ENCODE measurements at places on chromosomes 11 and 22.

DNA sequence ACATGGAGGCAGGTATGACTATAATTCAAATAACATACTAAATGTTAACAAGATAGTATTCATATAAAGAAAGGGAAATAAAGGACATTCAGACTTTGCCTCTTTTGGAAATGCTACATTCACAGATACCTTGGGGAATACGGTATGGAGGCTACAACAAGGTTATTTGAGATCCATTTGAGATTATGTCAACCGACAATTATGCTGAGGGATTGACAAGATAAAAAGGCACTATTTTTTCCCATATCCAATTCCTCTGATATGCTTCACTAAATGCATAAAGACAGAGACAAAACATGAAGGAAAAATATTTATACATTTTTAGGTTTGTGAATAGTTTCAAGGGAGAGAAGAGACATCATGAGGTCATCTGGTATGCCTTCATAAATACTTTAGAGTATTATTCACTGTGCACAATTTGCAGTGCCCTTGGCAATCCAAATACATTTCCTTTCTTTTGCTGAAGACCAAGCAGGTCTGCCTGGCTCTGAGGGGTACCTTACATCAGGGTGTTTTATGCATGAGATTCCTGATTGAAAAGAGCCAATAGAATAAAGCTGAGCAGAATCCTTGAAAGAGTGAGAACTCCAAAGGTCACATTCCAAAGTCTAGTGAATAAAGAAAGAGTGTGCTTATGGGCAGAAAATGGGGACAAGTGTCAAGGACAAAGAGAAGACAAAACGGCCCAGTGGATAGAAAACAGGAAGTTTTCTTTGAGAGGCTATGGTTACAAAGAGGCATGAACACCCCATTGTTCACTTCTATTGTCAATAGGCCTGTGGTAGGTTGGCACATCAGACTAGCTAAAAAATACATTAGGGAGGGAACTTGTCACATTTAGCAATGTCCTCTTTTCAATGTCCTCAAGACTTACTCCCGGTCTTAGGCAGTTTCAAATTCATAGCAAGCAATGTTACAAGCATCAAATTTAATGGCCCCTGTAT, 455.8 kb downstream of the LRRC4C start:
- no peak for DNase-seq

DNA sequence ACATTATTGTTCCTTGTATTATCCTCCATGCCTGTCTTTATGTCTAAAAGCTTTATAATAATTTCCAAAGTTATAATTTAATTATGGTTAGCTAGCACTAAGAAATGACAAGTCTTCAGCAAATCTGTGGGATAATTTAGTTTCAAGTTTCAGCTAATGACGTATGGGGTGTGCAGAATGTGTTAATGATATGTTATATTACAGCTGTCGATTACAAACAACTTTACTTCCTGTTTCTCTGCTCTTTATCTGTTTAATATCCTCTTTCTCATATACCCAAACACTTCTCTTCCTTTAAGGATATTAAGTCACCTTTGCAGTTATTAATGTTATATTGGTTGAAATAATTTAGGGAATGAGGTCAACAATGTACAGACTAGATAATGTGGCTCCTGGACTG, 161.8 kb downstream of the CASP12 start:
- DNase-seq = no peak

DNA sequence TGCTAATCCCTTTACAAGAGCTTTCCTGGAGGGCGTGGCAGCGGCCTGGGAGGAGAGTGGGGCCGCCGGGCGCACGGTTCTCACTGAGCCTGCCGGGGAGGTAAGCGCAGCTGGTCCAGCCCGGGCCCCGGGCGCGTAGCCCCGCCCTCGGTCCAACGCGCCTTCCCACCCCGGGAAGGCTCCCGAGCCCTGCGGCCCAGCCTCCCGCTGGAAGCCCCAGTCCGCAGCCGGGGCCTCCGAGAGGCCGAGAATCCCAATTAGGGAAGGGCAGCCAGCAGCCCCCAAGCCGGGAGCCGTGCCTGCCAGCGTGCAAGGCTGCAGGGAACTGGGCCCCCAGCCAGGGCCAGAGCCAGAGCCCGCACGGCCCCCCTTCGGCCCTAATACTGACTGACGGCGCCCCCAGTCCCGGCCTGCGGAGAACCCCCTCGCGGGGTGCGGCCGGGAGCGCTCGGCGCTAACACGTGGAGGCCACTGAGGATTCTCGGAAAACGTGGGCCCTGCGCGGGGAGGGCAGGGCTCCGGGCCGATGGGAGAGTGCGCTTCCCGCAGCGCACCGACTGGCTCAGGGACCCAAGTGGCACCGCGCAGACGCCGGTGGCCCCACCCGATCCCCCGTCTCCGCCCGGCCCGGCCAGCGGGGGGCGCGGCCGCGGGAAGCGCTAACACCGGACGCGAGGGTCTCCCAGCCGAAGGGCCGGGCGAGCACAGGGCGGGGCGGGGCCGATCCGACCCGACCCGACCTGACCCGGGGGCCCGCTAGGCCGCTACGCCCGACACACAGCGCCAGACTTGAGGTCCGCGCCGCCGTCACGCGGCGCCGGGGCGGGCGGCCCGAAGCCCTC, 5.7 kb downstream of the ZFTA start:
- no peak for DNase-seq

DNA sequence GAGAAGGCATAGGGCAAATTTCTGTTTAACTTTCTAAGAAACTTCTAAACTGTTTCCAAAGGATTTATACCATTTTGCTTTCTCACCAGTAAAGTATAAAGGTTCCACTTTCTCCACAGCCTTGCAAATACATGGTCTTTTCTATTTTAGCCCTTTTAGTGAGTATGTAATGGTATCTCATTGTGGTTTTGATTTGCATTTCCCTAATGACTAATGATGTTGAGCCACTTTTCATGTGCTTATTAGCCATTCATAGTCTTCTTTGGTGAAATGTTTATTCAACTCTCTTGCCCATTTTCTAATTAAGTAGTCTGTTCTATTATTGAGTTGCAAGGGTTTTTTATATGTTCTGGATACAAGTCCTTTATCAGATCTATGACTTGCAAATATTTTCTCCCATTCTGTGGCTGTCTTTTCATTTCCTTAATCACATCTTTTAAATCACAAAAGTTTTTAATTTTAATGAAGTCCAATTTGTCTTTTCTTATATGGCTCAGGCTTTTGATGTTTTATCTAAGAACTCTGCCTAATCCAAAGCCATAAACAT, 83.8 kb upstream of the KCNQ1OT1 start:
- DNase-seq = no peak

DNA sequence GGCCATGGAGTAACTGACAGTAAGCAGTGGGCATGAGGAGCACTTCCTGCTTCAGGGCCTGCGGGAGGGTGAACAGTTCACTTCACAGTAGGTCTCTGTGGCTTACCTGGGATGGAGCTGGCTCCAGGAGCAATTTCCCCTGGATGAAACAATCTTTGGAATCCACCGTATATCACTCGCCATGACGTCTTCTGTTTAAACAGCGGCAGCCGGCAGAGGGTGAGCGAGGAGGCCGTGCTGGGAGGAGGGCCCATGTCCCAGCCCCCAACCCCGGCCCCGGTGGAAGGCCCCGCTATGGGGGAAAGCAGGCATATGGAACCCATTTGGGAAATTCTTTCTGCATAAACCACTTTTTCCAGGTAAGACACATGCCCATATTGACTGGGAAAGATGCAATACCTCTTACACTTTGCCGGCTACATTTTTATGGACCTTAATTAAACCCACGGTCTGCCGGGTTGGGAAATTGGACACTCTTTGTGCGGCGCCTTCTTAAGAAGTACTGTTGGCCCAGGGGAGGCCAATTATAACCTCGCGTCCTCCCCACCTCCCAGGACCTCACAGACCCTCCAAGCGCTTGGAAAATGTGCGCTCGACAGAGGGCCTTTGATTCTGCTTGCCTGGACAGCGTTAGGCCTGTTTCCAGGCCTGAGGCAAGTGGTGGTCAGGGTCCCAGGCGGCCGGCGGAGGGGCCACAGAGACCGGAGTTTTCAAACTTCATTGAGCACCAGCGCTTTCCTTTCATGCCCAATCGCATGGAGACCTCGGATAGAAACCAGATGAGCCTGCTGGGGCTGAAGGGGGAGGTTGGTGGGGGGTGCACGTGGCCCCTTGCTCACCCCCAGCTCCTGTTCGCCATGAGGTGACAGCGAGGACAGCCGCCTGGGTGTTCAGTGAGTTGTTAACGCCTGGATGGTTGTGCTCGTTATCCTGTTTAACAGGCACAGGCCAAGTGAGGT, 40.4 kb downstream of the SMIM38 start:
- DNase-seq = no peak

- no peak for DNase-seq
These were observed 2.7 kb downstream of the HEPHL1 start for GRCh38 chr11:94023856-94024255.

DNA sequence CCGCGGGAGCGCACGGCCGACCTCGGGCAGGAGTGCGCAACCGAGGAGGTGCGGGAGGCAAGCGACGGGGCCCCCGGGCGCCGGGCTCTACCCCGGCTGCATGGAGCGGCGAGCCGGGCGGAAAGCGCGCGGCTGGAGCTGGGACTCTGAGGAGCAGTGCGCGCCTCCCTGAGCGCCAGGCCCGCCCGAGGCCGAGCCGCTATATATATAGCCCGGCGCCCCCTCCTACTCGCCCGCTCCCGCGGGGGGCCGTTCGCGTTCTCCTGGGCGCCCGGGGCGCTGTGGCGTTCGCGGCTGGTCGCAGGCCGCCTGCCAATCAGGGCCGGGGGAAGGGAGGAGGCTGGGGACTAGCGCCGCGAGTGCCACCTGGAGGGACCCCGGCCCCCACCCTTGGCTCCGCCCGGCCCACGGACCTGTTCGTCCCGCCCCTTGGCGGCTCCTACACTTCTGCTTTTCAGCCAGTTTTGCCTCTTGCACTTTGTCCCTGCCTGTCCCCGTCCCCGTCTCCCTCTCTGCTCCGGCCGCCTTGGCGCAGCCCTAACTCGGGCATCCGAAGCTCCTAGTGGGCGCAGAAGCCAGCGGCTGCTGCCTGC, at the start of gene FGF4:
Gene FGF4, minus strand, starts transcription at position 179 of the 593 bp plus-strand sequence. CDS start 257 bp downstream, outside the sequence.
- no peak for DNase-seq

DNA sequence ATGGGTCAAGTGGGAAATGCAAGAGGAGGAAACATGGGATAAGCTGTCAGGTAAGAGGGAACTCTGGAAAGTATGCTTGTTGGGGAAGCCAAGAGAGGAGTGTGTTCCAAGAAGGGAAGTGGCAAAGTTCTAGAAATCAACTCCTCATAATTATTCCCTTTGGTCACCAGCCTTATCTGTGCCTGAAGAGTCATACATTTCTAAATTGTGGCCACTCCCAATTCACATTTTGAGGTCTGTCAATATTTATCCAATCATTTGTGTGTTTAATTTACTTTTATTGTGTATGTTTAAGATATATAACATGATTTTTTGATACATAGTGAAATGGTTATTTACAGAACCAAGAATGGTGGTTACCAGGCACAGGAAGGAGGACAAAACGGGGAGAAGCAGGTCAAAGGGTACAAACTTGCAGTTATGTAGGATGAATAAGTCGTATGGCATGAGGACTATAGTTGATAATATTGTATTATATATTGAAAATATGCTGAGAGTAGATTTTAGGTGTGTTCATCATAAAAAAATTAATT, 131.7 kb downstream of the GRIA4 start:
- no peak for DNase-seq

DNA sequence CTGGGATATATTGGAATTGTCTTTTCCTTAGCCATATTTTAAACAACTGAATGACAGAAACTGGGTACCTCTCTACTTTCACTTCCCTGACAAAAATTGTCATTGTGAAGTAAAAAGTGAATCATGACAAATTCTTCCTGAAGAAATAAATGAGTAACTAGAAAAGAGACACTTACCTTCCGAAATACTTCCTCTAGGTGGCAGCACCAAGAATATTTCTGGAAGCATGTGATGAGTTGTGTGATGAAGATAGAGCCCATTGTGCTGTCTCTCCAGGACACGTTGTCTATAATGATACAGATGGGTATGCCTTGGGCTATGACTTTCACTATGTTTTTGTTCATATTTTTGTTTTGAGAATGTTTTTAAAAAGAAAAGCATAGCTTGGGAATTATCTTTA, 21.5 kb downstream of the CASP4 start:
- no peak for DNase-seq

- no peak for DNase-seq
These were observed 644 bp downstream of the SPTY2D1 start for GRCh38 chr11:18633256-18634139.

DNA sequence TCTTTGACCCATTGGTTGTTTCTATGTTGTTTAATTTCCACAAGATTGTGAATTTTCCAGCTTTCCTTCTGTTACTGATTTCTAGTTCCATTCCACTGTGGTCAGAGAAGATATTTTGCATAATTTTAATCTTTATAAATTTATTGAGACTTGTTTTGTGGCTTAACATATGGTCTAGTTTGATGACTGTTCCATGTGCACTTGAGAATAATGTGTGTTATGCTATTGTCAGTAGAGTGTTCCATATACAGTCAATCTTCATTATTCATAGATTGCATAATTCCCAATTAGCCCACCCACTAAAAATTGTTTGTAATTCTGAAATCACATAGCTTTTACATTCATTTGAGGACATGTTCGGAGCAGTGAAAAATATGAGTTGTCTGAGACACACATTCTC, 346.1 kb upstream of the DDI1 start:
- DNase-seq = no peak

GRCh38 chr22:48536541-48537342, 1290.9 kb downstream of the BRD1 start:
- no peak for DNase-seq

DNA sequence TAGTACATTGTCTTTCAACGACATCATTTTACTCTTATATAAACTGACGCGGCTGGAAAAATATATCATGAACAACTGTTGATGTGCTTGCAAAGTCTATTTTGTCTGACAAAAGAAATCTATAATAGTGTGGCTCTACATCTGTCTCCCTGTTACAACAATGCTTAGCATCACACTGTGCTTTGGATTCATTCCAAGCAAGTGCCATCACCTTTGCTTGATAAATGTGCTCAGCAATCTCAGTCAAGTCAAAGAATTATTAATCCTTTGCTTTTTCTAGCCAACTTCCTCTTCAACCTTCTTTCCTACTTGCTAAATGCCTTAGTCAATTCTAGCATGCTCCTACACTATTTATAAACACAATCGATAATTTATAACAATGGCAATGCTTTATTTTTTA, 140.5 kb downstream of the FCHSD2 start:
- DNase-seq = no peak

Data from activated naive CD4-positive, alpha-beta T cell (primary cell).